ENCODE measurements at places on chromosomes 5 and 9. TPM values are rescaled to one million over a fixed set of nuclear protein-coding genes. Genes with fewer than 3 reads are reported as not detected.

GRCh38 chr9:80839821-80840675, 849.3 kb downstream of the TLE1 start:
- no peak overlapping the region for H3K27ac ChIP-seq
- H3K4me1 ChIP-seq: peaks cover 4% of the 10 kb centered on the region
- H3K27me3 ChIP-seq: no peaks in the 10 kb centered on the region
- no peak overlapping the region for H3K4me3 ChIP-seq
- no peaks in the 10 kb centered on the region for H3K36me3 ChIP-seq

DNA sequence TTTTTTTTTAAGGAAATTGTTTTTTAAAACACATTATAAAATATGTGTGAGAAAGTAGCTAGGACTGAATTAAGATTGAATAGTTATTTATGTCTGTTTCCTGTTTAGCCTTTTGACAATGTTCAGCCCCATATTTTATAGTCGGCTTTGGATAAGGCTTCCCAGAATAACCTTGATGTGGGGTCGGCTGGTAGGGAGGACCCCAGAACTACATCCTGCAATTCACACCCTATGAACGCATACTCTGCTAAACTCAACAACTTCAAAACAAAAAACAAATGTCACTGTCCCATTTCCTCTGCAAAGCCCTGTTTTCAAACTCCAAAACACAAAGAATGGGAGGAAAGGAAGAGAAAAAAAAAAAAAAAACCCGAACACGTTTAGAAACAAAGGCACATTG, 63.1 kb downstream of the ARL15 start:
- no peak overlapping the region for H3K27ac ChIP-seq
- no peaks in the 10 kb centered on the region for H3K27me3 ChIP-seq
- DNase-seq: no peak
- no peaks in the 10 kb centered on the region for H3K36me3 ChIP-seq
- H3K4me1 ChIP-seq: no peaks in the 10 kb centered on the region

DNA sequence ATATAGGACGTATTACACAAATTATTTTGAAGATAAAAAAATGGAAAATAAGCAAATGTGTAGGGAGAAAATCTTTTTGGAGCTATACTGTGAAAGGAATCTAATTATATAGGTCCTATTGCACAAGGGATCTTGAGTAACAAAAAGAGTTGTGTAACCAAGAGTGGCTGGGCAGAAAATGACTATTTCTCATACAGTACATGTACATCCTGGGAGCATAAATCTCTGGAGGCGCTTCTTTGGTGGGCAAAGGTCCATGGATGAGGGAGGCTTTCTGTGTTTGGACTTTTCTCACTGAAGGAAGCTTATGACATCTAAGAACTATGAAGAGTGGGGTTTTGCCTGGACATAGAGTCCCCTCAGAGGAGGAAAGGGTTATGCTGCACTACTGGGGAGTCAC, 29.8 kb downstream of the ANKS6 start:
- no peaks in the 10 kb centered on the region for H3K4me1 ChIP-seq
- DNase-seq: no peak
- H3K27ac ChIP-seq: no peak overlapping the region
- H3K27me3 ChIP-seq: no peaks in the 10 kb centered on the region

DNA sequence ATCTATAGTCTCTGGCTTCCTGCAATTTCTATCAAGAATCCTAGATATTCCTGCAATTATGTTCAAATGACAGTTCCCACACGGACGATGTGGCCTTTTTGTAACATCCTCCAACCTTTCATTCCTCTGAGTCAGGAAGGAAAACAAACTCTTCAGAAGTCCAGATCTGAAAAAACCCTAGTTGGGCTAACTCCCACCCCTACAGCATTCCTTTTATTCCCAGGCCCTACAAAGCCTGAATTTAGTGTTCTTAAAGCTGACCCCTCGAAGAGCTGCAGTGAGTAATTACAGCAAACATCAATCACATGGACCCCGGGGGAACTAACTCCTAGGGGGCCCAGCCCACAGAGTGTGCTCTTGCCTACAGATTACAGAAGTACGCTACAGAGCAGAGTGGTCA, 99.7 kb downstream of the SERINC5 start:
- no peak for DNase-seq
- H3K4me3 ChIP-seq: no peak overlapping the region
- no peak overlapping the region for H3K27ac ChIP-seq
- no peaks in the 10 kb centered on the region for H3K4me1 ChIP-seq

- no peak for DNase-seq
- H3K4me1 ChIP-seq: no peaks in the 10 kb centered on the region
- no peaks in the 10 kb centered on the region for H3K27me3 ChIP-seq
- H3K27ac ChIP-seq: no peak overlapping the region
- no peaks in the 10 kb centered on the region for H3K36me3 ChIP-seq
These were observed 217.0 kb downstream of the DOCK8 start for GRCh38 chr9:431701-432100.

- no peak overlapping the region for H3K4me3 ChIP-seq
- H3K27me3 ChIP-seq: no peaks in the 10 kb centered on the region
- no peak for DNase-seq
- H3K36me3 ChIP-seq: no peaks in the 10 kb centered on the region
- no peak overlapping the region for H3K27ac ChIP-seq
These were observed 78.1 kb downstream of the NDUFAF2 start for GRCh38 chr5:61023131-61023530.

DNA sequence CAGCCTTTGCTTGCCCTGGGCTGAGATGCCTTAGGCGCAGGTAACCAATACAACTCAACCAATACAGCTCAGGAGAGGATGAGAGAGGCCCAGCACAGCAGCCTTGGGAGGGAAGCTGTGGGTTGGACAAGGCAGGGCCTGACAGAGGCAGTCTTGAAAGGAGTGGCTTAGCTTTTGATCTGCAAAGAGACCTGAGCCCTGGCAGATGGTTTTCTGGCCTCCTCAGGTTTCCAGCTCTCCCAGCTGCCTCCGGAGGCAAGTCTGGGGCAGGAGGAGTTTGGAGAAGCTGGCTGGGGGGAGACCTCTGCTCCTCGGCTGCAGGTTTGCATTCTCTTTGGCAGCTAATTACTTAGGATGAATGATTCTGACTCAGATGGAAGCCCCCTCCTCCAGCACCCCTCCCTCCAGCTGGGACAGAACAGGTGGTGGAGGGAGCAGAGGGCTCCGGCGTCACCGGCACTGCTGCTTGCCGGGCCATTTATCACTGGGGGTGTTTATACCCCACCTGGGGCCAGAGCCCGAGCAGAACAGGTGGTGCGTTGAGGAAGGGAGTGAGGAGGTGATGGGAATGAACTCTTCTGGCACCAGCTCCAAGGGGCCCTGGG, 50.8 kb downstream of the TSPAN17 start:
- H3K27me3 ChIP-seq: no peaks in the 10 kb centered on the region
- DNase-seq: no peak
- H3K4me3 ChIP-seq: no peak overlapping the region
- H3K27ac ChIP-seq: no peak overlapping the region
- no peaks in the 10 kb centered on the region for H3K36me3 ChIP-seq

DNA sequence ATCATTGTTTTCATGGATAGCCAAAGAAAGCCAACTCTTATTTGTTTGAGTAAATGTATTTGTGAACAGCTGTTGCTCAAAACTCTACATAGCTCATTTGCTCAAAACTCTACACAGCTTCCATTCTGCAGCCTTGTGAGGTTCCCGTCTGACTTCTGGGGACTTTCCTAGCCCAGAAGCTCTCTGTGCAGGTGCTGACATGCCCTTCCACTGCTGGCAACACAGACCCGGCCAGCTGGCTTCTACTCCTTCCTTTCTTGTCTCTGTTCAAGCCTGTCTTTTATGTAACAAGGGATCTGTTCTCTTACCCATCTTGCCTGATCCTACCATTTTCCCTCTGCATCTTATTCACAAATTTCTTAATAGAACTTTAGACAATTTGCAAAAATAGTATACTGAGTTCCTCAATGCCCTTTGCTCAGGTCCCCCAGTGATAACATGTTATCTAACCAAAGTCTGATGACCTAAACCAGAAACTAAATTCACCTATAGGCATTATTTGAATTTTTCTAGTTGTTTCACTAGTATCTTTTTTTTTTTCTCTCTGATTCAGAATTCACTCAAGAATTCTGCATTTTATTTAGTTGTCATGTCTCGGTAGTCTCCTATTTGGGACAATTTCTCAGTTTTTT, 556.5 kb upstream of the SEMA6A start:
- H3K4me3 ChIP-seq: no peak overlapping the region
- H3K4me1 ChIP-seq: no peaks in the 10 kb centered on the region
- no peaks in the 10 kb centered on the region for H3K27me3 ChIP-seq
- no peak for DNase-seq

- H3K4me3 ChIP-seq: no peak overlapping the region
- H3K27ac ChIP-seq: no peak overlapping the region
- DNase-seq: no peak
- no peaks in the 10 kb centered on the region for H3K27me3 ChIP-seq
- H3K36me3 ChIP-seq: no peaks in the 10 kb centered on the region
These were observed 15.2 kb downstream of the ENHO start for GRCh38 chr9:34507556-34507955.

DNA sequence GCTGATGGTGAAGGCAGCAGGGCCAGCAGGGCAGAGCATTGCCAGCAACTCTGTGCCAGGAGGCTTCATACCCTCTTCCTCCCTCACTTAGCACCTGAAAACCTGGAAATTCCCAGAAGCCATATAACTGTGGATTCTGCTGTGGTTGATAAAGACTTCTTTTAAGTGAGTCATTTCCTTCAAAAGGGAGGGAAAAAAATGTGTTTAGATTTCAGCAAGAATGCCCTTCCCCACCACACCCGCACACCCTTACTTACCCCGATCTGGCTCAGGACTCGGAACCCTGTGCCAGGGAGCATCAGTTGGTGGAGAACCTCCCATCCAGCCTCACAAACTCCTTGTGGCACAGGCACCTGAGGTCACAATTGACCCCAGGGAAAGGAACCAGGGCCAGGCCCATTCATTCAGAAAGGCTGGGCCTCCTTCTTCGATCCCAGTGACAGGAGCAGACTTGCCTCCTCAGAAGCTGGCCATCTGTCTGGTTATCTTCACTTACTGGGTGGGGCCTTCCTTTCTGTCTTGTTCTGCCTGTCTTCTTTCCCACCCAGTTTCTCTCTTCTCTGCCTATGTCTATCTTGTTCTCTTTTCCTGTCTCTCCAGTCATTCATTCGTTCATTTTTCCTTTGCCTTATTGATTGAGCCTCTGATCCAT, 62.6 kb downstream of the PLAC8L1 start:
- no peaks in the 10 kb centered on the region for H3K4me1 ChIP-seq
- H3K4me3 ChIP-seq: no peak overlapping the region
- no peaks in the 10 kb centered on the region for H3K36me3 ChIP-seq
- H3K27me3 ChIP-seq: no peaks in the 10 kb centered on the region
- H3K27ac ChIP-seq: no peak overlapping the region

- no peak overlapping the region for H3K27ac ChIP-seq
- H3K36me3 ChIP-seq: no peaks in the 10 kb centered on the region
- H3K4me1 ChIP-seq: no peaks in the 10 kb centered on the region
- no peaks in the 10 kb centered on the region for H3K27me3 ChIP-seq
- no peak for DNase-seq
These were observed 6.0 kb downstream of the PCDH12 start for GRCh38 chr5:141952020-141952419.

- H3K27ac ChIP-seq: no peak overlapping the region
- no peak overlapping the region for H3K4me3 ChIP-seq
- no peaks in the 10 kb centered on the region for H3K36me3 ChIP-seq
These were observed 6.5 kb upstream of the AK1 start for GRCh38 chr9:127883959-127884358.

GRCh38 chr9:128911529-128912035, 9.2 kb upstream of the PHYHD1 start:
- DNase-seq: no peak
- H3K36me3 ChIP-seq: no peaks in the 10 kb centered on the region
- peaks cover 37% of the 10 kb centered on the region for H3K4me1 ChIP-seq
- no peak overlapping the region for H3K27ac ChIP-seq
- no peak overlapping the region for H3K4me3 ChIP-seq
- H3K27me3 ChIP-seq: no peaks in the 10 kb centered on the region

- no peaks in the 10 kb centered on the region for H3K36me3 ChIP-seq
- no peak for DNase-seq
- H3K4me1 ChIP-seq: peaks cover 24% of the 10 kb centered on the region
- no peaks in the 10 kb centered on the region for H3K27me3 ChIP-seq
- no peak overlapping the region for H3K4me3 ChIP-seq
These were observed 23.9 kb downstream of the LARP1 start for GRCh38 chr5:154779105-154779504.

GRCh38 chr9:83588256-83588655, 34.7 kb upstream of the IDNK start:
- DNase-seq: no peak
- no peak overlapping the region for H3K27ac ChIP-seq
- no peaks in the 10 kb centered on the region for H3K36me3 ChIP-seq
- no peaks in the 10 kb centered on the region for H3K4me1 ChIP-seq
- H3K4me3 ChIP-seq: no peak overlapping the region

DNA sequence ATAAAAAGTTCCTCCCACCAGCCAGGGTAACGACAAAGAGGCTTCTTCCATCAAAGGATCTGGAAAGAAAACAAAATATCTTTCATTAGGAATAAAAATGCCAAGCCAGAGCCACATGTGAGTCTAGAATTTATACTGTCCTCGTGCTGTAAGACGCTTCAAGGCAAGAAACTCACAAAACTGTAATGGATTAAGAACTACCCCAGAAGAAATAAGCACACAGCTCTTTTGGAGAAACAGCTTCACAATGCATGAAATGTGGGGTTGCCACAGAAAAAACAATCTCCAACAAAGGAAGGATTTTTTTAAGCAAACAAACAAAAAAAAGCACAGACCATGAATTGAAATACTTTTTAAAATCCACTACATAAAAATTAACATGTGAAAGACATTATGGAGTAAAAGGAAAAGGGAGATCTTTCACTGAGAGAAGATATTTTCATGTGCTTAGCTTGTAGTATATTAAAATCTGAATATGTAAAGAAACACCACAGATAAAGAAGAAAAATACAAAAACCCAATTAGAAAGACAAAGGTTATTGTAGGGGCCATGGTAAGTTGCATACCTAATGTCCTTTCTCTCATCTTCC, 140.5 kb upstream of the NFIL3 start:
- no peak for DNase-seq
- H3K27ac ChIP-seq: no peak overlapping the region
- H3K36me3 ChIP-seq: no peaks in the 10 kb centered on the region
- H3K4me3 ChIP-seq: no peak overlapping the region
- H3K27me3 ChIP-seq: no peaks in the 10 kb centered on the region
- no peaks in the 10 kb centered on the region for H3K4me1 ChIP-seq

GRCh38 chr5:58828258-58828657, 245.4 kb downstream of the RAB3C start:
- H3K4me1 ChIP-seq: no peaks in the 10 kb centered on the region
- no peaks in the 10 kb centered on the region for H3K36me3 ChIP-seq
- no peak overlapping the region for H3K4me3 ChIP-seq
- no peaks in the 10 kb centered on the region for H3K27me3 ChIP-seq
- H3K27ac ChIP-seq: no peak overlapping the region
- no peak for DNase-seq

GRCh38 chr9:95382433-95382832, 64.9 kb upstream of the FANCC start:
- no peaks in the 10 kb centered on the region for H3K36me3 ChIP-seq
- no peaks in the 10 kb centered on the region for H3K4me1 ChIP-seq
- H3K27ac ChIP-seq: no peak overlapping the region
- DNase-seq: no peak

- H3K36me3 ChIP-seq: no peaks in the 10 kb centered on the region
- H3K27ac ChIP-seq: no peak overlapping the region
- no peaks in the 10 kb centered on the region for H3K27me3 ChIP-seq
- no peak overlapping the region for H3K4me3 ChIP-seq
- no peak for DNase-seq
These were observed 7.3 kb downstream of the CRHBP start for GRCh38 chr5:76960004-76960625.

Gene IL13
- total RNA-seq: not detected

Gene TEX48
- not detected for total RNA-seq

Gene GZMA
- 0.99 TPM for total RNA-seq

Gene HSD17B3
- total RNA-seq: 0.64 TPM

All from ovary (tissue), 10 donors.